Stimulated activated CD4-positive, alpha-beta T cell treated with anti-CD3 and anti-CD28 coated beads, Interleukin-1b, Interleukin-23, amount 100 ng/mL, for 1 hour (primary cell): ENCODE measurements at places on chromosomes 2 and 18.

GRCh38 chr2:121502246-121502645, 28.4 kb upstream of the RNU4ATAC start:
- DNase-seq = no peak

DNA sequence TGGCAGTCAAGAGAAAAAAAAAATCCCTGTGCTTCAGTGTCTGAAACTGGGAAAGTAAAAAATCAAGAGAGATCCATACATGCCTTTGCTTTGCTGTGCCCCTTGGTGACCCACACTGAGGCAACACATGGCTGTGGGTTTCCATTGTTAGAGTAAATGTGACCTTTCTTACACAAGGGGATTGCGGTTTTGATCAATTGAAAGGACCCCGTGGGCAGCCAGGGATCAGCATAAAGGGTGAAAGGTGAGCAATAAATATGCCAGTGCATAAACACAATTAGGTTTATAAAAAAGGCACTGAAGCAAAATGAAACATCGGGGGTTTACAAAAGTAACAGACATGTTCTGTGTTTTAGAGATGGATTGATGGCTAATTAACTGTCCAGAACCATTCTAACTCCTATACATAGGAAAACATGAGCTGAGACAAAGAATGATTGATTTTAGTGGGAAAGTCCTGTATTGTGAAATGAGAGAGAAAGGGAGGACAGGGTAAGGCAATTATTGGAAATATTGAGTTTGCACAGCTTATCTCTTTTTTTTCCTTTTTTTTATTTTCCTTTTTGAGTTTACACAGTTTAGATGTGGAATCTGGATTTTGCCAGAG, 40.7 kb upstream of the BBS5 start:
- no peak for DNase-seq

GRCh38 chr18:63505566-63506335, 29.0 kb downstream of the SERPINB5 start:
- no peak for DNase-seq

- DNase-seq = no peak
These were observed 1.7 kb upstream of the SP100 start for GRCh38 chr2:230414302-230414701.
